ENCODE measurements at places on chromosomes 3 and 15.

DNA sequence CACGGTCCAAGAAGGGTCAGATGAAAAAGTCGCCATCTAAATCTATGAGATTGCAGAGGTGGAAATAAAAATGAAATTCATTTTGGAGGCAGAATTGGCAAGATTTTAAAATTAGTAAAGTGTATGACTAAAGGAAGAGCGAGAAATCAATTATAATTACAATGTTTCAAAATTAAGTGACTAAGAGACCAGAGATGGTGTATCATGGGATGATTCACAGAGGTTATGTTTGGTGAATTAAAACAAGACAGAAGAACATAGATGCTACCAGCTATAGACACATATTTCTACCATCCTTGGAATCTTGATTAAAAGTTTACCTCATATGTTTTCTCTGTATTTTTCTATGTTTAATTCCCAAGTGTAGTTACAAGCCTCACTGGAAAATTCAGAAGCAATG is 308.9 kb upstream of the DNAJC19 start:
- no peak for DNase-seq

- no peak for DNase-seq
These were observed 10.0 kb downstream of the TMEM158 start for GRCh38 chr3:45216021-45216609.

DNA sequence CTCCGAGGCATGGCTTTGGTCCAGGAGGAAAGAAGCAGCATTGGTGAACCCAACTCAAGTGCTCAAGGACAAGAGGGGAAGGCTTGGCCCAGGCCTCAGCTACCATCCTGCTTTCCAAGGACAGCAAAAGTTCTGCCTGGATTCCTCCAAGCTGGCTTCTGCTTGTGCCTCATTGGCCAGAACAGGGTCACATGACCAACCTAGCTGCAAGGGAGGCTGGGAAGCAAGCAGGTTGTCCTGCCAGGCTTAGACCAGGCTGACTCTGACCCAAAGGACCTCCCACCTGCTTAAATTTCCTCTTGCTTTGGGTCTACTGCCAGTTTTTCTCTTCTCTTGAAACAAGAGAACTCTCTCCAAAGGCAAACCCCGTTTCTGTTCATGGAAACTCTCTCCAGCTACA is 70.7 kb downstream of the RPN1 start:
- no peak for DNase-seq

DNA sequence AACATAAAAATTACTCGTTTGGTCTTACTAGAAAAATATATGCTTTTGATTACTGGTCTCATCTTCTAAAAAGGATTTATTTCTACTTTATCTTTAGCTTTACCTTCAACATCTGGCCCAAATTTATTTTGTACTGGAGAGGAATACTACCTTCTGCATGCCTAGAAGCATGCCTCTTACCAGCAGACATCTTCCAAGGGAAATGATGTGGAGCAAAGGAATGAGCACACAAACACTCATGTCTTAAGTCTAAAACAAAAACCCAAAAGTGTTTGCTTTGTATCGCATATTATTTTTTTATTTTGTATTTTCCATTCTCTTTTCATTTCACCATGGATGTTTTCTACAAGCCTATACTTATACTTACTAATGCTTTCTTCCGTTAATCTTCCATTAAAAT is 304.6 kb upstream of the KCNMB2 start:
- no peak for DNase-seq

- no peak for DNase-seq
These were observed 4.4 kb upstream of the PSMD6 start for GRCh38 chr3:64027658-64028057.

All from astrocyte of the spinal cord (primary cell).